ENCODE measurements at places on chromosomes 7 and 10.
A peak's percentile ranks its signal among the peaks of the same experiment; 100 is the strongest.

DNA sequence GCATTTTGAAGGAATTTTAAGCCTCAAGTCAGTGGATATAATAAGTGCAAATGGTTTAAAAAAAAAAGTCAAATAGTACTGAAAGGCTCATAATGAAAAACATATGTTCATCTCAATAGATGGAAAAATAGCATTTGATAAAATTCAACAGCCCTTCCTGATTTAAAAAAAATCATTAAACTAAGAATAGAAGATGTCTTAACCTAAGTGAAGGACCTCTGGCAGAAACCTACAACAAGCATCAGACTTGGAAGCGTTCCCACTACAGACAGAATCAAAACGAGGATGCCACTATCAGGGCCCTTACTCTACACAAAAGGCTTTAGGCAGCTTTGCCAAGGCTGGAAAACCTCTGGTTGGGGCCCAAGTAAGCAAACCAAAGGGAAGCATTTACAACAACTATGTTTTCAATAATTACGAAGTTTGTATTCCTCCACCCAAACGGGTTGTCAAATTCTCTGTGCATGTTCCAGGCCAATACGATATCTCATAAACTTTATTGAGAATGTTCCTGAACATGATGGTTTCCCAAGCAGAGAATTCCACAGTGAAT, 45.1 kb downstream of the CYTH3 start:
- DNase-seq: no peak

DNA sequence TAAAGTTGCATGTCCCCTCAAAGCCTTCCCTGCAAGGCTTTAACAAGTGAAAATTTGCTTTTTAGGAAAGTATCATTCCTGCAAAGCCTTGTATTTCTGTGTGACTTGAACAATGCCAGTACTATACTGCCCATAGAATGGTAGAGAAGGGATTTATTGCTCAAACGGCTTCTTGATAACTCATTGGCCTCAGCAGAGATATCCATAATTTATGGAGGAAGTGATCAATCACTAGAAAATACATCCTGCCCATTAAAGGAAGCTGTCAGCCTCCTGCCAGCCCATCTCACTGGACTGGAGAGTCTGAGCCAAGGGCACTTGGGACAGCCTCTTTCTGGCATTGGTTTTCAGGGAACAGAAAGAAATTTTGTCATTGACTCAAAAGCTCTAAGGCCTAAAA, 152.6 kb downstream of the XPNPEP1 start:
- DNase-seq: no peak

GRCh38 chr7:135661311-135662122, 797 bp upstream of the STMP1 start:
- DNase-seq: no peak

DNA sequence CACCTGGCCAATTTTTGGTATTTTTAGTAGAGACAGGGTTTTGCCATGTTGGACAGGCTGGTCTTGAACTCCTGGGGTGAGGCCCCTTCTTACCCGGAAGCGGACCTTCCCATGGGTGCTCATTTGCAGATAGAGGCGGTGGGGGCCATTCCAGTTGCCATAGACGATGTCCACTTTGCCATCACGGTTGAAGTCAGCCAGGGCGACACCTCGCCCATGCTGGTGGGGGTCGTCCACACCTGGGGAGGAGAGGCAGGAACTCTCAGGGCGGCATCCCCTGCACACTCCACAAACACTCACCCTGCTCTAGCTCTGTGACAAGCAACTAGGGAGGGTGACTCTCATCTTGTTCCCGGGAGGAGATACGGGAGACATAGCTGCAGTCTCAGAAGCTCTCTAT, 54.9 kb downstream of the GOLGA7B start:
- no peak for DNase-seq

GRCh38 chr10:52818019-52818418, 45.4 kb upstream of the MBL2 start:
- DNase-seq: no peak

GRCh38 chr7:22234227-22234626, 122.7 kb downstream of the RAPGEF5 start:
- no peak for DNase-seq

DNA sequence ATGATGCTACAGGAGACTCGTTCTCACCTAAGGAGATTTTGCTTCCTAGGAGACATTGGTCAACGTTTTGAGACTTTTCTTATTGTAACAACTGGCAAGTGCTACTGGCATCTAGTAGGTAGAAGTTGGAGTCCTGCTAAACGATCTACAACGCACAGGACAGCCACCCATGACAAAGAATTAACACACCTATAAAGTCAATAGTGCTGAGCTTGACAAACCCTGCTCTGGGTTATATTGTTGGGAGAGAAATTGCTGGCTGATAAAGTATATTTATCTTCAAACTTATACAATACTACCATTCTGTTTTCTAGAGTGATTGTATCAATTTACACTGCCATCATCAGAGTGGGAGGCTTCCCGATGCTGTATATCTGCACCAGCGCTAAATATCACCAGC, 57.8 kb downstream of the SAMD9 start:
- DNase-seq: no peak

GRCh38 chr7:32216759-32217158, 146.6 kb upstream of the PDE1C start:
- peak; percentile 36 for DNase-seq

DNA sequence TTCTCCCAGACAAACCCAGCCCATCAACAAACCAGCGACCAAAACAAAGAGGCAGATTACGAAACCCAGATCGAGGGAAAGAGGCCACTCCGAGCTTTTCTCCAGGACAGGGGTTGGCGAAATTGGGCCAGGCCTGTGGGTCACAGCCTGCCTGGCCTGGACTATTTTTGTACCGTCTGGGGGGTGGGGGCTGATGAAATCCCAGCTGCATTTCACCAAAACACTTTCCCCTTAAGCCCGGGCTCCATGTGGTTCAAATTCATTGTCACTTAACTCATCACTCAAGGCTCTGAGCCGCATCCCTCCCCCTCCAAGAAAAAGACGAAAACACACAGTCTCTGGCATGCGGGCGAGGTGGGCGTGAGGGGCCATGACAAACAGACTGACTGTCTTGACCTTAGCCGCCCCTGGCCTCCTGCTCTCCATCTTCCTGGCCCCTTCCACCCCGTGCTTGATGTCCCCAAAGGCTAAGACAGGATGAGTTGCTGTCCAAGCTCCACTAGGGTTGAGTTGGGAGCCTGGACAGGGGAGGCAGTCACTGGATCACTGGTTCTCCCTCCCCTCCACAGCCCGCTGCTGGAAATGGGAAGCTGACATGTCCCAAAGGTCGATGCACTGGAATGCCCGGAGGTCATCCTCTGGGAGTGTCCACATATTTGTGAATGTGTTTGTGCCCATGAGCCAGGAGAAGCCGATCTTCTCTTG, 19.2 kb downstream of the TMEM270 start:
- DNase-seq: peak; percentile 90

DNA sequence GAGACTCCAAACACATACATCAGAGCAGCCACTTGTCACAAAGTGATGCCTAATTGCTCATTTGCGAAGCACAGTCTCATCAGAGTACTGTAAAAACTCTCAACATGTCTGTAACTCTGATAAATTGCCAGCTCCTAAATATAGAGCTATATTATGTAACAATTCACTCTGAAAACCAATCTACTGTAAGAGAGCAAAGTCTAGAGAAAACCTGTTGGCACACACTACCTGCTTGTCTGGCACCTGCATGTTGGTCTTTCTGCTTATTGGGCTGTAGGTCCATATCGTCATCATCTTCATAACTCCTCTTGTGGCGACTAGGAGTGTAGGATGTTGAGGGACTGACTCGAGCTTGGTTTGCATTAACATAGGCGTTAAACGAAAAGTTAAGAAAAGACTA, 19.8 kb downstream of the MCMBP start:
- no peak for DNase-seq

DNA sequence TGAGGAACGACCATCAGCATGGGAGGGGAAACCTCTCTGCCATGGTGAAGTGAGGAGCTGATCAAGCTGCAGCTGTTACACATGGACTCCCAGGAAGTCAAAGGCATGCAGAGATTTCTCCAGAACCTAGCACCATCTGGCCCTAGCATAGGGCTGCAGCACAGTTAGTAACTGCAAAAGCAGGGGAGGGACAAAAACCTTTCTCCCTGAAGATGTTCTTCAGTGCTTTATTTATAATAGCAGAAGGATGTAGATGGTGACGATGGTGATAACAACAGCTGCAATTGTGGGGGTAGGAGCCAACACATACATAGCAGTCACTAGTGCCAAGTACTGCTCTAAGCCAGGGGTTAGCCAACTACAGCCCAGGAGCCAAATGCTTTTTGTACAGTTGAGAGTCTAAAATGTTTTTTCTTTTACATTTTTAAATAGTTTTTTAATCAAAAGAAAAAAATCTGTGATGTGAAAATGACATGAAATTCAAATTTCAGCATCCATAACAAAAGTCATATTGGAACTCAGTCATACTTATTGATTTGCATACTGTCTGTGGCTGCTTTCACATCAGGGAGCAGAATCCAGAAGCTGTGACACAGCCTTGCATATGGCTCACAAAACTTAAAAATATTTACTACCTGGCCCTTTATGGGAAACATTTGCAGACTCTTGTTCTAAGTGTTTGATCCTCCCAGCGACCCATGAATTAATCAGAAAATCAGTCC, 299.5 kb downstream of the ELMO1 start:
- no peak for DNase-seq
